NCI-H187 (cell line): ENCODE measurements at places on chromosomes 16 and 17.
A peak's percentile ranks its signal among the peaks of the same experiment; 100 is the strongest.

GRCh38 chr17:72465191-72466024 is 344.6 kb downstream of the SOX9 start:
- DNase-seq, result no peak

GRCh38 chr16:31331141-31331764 is 23.7 kb upstream of the ITGAX start:
- DNase-seq, result no peak

DNA sequence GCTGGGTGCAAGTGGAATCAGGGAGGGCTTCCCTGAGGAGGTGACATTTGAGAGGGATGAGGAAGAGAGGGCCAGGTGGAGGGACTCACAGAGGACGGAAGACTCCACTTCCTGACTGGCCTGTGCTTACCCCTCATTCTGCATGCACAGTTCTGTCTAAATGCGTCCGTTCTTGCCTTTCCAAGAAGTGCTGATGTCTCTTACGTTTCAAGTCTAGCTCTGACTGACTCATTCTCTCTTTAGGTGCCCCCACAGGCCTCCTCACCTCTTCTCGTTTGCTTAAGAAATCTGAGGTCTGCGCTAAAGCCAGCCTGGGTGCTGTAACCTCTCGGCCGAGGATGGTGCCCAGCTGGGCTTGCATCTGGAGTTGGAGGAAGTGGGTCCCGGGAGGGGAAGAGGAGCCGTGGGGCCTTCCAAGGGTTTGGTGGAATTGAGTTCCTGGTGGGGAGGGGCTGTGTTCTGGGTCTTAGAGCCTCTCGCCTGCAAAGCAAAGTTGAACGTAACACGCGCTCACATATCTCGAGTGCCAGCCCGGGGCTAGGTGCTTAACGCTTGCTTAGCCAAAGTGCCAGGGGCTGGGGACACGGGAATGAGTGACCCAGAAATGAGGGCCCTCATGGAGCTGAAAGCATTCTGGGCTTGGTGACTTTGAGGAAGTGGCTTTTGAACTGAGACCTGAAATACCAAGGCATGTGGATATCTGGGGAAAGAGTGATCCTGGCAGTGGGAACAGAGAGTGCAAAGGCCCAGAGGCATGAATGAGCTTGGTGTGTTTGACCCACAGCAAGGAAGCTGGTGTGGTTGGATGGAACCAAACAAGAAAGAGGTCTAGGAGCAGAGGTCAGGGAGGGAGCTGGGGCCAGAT is 4.8 kb downstream of the IL4R start:
- no peak for DNase-seq

DNA sequence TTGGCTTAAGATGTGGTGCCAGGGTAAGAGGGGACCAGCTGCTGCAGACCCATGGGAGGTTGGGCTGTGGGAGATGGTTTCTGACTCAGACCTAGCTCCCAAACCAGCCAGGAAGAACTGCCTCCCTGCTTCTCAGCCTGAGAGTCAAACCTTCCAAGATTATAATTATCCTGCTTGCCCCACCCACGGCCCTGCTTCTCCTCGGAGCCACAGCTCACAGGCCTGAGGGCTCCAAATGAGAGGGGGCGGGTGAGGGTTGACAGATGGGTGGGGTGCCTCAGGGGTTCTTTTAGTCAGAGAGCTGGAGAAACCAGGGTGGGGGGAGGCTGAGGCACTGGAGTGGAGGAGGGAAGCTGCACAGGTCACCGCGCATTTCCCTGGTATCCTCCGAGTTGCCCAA is 28.7 kb upstream of the GRIN2A start:
- DNase-seq, result no peak

DNA sequence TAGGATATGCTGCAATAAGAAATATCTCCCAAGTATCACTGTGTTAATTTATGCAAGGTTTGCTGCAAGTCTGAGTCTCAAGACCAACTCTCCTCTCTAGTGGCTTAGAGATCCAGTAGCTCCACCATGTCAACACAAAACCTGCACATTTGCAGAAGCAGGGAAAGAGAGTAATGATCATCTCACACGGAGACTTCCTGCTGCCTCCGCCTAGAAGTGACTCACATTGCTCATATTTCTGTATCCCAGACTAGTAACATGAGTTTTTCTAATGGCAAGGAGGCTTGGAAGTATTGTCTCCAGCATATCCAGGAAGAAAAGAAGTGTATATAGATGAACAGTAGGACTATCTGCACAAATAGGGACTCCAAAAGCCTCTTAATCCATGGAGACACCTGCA is 15.0 kb upstream of the IRX6 start:
- no peak for DNase-seq

DNA sequence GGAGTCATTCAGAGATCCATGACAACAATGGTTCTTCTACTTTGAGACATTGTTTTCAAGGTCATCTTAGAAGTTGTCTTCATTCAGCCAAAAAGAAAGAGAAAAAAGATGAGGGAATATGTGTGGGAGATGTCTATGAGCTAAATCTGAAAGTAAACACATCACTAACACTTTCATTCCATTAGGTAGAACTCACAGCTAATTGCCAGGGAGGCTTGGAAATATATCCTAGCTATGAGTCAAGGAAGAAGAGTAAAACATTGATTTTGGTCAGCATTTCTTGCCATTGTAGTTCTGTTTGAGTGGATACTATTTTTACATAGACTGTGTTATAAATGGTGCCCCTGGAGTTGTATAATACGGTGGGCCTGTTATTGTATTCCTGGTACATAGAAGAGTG is 316.4 kb upstream of the MYOCD start:
- DNase-seq, result no peak

DNA sequence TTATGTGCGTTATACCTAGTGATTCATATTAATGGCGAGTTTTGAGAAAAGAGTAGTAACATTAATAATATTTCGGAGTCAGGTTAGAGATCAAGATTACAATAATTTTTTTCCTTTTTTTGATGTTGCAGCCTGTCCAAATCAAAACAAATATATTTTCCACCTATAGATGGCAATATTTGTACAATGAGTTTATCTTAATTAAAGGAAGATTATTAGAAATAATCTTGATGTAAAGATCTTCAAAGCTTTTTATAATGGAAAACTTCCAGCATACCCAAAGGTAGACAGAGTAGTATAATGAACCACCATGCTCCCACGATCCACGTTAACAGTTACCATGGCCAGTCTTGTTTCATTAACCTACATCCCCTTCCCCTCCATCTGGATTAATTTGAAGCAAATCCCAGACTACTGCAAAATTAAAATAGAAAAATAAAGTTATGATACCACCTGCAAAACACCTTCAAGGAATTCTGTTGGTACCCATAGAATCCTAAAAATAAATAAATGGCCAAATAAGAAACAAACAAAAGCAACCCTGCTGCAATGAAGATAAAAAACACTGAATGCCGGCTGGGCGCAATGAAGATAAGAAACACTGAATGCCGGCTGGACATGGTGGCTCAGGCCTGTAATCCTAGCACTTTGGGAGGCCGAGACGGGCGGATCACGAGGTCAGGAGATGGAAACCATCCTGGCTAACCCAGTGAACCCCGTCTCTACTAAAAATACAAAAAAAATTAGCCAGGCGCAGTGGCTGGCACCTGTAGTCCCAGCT is 46.5 kb upstream of the GINS3 start:
- DNase-seq, result no peak

GRCh38 chr16:84514874-84515835 is 10.7 kb upstream of the MEAK7 start:
- peak; percentile 11 for DNase-seq

DNA sequence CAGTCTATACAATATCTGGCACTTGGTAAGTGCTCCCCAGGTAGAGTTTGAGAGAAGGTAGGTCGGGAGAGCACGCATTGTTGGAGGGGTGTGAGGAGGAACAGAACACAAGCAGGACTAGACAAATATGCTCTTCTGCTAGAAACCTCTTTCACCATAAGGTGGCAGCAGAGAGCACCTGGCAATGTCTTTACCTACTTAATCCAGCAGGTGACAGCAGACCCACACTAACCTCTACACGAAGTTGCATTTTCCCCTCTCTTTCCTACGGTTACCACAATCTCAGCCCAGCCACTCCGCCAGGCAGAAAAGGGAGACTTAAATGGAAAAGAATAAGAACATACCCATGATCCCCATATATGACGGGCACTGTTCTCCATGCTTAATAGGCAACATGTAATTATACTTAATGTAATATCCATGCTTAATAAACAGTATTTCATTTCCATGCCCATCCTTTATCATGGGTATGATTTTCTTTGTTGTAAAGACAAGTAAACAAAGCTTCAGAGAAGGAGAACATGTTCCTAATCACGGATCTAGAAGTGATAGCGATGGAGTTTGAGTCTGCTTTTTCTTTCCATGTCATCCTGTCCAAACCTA is 55.1 kb upstream of the CCL2 start:
- DNase-seq, result peak; percentile 70

GRCh38 chr17:75850928-75851692 is 4.0 kb downstream of the WBP2 start:
- no peak for DNase-seq

DNA sequence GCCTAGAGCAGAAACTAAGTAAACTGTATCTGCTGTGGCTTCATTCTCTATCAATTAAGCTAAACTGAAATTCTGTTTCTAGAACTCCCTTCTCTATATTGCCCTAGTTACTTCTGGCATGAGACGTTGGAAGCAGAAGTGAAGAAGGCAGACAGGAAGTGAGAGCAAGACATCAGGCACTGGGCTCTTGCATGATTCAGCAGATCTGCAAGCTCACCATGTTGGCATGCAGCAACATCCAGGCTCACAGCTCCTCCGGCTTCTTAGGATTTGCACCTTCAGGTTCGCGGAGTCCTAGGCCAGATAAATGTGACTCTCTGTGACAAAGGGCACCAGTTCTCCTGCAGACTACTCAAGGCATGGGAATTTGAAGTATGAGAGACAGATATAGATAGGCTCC is 148.3 kb downstream of the CDH8 start:
- no peak for DNase-seq

DNA sequence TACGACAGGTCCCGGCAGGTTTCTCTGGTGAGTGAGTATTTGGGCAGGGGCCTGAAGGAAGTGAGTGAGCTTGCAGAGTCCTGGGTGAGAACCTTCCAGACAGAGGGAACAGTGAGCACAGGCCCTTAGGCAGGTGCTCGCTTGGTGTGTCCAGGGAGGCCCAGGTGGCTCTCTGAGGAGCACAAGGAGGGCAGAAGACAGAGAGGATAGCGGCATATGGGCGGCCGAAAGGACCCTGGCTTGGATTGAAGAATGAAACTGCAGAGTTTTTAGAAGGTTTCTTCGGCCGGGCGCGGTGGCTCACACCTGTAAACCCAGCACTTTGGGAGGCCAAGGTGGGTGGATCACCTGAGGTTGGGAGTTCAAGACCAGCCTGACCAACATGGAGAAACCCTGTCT is 6.7 kb downstream of the DRG2 start:
- no peak for DNase-seq

- no peak for DNase-seq
Measured at GRCh38 chr17:42673885-42674754, 2.7 kb downstream of the PLEKHH3 start.

DNA sequence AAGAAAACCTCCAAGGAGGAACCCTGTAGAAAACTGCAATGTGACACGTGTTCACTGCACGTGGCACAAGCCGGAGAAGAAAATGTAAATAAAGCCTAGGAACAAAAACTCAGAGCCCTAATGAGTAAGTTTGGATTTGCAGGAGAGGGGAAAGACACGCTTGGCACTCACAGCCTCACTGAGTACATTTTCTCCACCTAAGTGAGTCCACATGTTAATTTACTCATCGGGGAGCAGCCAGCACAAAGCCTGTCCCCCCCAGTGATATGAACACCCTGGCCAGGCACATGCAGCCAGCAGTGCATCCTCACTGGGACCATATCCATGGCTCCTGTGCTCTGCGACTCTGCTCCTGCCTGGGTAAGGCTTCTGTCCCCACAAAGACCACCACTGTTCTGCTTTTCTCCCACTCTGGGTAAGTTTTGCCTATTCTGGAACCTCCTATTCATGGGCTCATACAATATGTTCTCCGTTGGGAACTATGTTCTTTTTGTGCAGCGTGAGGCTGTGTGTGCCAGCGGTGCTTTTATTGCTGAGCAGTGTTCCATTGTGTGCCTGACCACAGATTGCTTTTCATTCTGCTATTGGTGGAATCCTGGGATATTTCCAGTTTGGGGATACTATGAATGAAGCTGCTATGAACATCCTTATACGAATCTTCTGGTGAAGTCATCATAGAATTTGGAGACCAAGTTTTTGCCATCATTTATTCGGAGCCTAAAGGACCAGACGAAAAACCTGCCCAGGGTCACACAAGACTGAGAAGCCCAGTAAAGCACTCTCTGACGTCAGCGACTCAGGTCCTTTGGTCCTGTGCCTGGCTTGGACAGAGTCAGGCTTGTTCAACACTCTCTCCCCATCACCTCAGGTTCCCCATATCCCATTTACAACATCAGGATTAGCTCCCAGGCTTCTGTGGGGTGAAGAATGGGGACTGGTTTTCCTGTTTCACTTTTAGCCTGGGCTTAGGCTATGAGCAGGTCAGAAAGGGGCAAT is 53.3 kb downstream of the RNF112 start:
- DNase-seq, result no peak

DNA sequence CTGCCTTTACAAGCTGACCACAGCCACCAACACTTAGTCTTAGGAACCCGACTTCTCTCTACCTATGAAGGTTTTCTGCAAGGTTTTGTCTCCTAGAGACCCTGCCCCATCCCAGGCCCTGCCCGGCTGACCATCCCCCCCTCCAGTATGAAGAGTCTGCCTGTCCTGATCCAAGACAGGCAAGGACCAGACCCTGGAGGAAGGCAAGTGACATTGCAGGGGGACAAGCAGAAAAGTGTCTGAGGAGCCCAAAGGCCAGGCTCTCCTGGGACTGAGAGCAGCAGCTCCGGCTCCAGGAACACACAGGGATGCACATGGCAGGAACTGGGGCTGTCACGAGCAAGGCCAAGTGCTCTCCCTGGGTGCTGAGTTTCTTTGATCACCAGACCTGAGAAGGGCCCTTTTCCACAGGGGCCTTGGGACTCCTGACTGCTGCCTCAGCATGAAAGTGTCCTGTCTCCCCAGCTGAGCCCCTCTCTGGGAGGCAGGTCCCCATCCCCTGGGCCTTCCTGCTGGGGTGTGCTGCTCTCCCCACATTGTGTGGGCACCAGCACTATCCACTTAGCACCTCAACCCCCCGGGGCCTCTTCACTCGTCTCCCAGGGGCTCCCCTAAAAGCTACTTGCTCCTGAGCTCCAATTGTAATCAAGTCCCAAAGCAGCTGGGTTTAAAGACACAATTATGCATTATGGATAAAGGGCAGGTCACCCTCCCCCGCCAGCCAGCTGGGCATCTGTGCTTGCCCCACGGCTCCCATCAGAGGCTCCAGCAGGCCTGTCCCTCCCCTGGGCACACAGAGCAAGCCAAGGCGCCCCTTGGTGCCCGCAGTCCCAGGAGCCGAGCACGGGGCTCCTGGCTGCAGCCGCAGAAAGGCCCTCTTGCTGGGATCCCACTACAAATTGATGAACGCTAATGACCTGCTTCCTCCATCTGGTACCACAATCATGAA is 11.6 kb upstream of the CACNG4 start:
- no peak for DNase-seq

GRCh38 chr16:89641458-89642119 is 15.9 kb downstream of the CHMP1A start:
- no peak for DNase-seq
